HCT116 (cell line): ENCODE measurements at places on chromosomes 3 and 15.

GRCh38 chr3:14137445-14137844, 12.6 kb downstream of the TMEM43 start:
- no peak for DNase-seq

DNA sequence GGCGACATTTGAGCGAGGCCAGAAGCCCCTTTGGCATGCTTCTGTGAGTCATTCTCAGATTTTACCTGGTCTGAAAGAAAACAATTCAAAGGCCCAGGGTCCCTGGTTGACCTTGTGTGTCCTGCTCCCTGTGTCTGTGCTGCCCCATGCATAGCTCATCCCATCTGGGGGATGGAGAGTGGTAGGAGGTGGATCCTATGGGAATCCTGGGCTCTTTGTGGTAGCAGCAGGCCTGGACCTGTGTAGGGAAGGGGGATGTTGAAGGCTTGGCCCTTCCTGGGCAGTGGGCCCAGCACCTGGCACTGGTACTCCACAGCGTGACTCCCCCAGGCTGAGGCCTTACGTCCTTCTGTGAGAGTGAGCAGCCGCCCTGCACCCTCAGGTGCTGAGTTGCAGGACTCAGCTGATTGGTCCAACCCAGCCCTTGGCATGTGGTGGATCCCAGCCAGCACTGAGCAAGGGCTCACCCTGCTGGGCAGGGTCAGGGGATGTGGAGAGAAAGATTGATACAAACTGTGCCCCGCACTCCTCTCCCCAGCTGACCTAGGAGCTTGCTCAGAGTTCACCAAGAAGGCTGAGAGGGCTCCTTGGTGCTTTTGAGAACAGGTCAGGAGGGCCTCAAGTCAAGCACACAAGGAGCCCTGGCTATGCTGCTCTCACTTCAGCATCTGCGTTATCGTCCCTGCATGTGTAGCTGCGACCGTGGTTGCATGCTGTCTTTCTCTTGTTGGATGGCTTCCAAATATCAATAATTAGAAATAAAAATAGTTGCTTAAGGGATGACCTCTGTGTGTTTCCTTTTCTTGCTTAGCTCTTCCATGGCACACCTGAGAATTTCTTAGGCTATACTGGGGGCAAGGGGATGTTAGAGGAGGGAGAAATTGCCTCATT, 21.4 kb upstream of the JMJD7 start:
- DNase-seq = peak; percentile 24

GRCh38 chr15:81002331-81003096, 1.8 kb downstream of the TLNRD1 start:
- DNase-seq = no peak

DNA sequence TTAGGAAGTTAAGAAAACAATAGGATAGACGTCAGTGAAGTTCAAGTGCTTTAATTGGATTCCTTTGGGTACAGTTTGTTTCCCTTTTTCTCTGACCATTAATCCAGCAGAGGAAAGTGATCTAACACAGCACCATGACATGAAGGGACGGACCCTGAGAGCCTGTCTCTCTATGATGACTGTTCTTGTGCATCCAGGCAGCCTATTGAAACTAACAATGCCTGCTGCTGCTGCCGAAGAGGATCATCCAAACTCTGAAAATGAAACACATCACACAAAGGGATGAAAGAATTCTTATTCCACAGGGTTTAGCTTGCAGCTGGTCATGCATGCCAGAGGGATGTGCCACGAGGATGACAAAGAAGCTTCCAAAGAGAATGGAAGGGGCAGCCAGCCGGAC, 75.5 kb downstream of the ZBTB20 start:
- no peak for DNase-seq

DNA sequence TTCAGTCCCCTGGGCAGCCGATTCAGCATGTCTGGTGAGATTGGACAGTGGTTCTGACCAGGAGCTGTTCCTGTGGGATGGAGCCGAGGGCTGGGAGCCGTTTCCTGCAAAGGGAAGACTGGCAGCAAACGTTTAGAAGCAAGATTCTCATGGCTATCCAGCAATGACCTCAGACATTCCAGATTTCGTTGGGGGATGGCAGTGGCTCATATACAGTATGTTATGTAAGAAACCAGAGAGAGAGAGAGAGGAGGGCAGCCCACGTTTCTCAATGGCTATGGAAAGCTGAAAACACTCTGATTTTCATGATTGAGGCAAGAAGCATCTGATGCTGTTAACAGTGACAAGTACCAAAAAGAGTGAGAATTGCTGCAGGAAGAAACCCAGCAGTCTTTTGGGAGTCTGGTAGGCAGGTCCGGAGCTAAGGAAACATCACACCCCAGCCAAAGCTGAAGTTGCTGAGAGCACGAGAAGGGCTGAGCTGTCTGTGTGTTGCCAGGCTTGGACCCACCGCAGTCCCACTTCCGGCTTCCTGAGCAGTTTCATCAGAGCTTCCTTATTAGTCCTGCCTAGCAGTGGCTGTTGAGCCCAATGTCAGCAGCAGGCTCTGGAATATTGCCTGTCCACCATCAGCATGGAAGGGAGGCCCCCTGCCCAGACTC, 25.6 kb upstream of the VPS8 start:
- DNase-seq = no peak

DNA sequence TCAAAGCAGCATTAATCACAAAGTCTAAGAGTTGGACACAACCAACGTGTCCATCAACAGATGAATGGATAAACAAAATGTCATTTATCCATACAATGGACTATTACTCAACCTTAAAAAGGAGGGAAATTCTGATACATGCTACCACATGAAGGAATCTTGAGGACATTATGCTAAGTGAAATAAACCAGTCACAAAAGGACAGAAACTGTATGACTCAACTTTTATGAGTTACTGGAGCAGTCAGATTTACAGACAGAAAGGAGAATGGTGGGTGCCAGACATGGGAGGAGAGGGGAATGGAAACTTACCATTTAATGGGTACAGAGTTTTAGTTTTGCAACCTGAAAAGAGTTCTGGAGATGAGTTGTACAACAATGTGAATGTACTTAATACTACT, 43.0 kb upstream of the SEC13 start:
- no peak for DNase-seq

- no peak for DNase-seq
These were observed 161.9 kb upstream of the ATP11B start for GRCh38 chr3:182631183-182632076.

DNA sequence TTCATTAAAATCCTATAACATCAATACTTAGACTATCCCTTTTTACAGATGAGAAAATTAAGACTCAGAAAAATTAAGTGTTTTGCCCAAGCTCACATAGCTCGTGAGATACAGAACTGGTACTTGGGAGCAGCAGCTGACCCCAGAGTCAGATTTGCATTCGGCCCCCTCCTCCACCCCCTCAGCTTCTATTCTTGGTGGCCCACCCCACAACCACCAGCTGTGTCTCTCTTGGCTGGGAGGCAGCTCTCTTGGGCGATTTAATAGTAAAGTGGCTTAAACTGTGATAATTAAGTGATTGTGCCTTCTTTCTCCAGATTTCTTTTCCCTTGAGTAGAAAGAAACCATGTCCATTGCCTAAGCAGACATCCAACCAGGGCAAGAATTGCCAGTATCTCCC, 203.6 kb upstream of the PDZRN3 start:
- DNase-seq = no peak

DNA sequence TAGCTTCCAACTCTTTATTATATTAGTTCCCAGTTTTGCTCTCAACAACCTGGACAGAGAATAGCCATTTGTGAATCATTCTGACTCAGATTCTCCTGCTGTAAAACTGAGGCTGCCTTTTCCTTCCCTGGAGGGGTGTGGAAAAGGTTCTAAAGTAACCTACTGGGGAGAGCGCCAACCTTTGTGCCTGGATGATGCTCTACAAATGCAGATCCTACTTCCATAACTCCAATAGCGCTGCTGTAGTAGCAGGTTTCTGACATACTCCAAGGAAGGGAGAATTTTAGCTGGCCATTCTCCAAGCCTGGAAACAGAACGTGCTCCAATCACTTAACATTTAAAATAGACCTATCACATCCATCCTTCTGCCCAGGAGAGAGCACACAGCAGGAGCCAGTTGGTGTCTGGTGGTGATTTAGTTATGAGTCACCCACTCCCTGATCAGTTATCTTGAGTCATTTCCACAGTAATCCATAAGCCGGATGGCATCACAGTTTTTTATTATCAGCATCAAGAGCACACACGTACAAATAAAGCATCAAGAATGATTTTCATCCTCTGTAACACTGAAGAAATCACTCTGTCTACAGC, 38.3 kb downstream of the MYH15 start:
- peak; percentile 96 for DNase-seq

GRCh38 chr3:116018646-116019045, 395.3 kb downstream of the GAP43 start:
- no peak for DNase-seq

GRCh38 chr3:45371621-45372020, 16.8 kb upstream of the LARS2 start:
- DNase-seq = no peak

- DNase-seq = no peak
These were observed 239.1 kb upstream of the GADL1 start for GRCh38 chr3:31133541-31133940.

- DNase-seq = no peak
These were observed 22.2 kb upstream of the GMPPB start for GRCh38 chr3:49745986-49746385.

DNA sequence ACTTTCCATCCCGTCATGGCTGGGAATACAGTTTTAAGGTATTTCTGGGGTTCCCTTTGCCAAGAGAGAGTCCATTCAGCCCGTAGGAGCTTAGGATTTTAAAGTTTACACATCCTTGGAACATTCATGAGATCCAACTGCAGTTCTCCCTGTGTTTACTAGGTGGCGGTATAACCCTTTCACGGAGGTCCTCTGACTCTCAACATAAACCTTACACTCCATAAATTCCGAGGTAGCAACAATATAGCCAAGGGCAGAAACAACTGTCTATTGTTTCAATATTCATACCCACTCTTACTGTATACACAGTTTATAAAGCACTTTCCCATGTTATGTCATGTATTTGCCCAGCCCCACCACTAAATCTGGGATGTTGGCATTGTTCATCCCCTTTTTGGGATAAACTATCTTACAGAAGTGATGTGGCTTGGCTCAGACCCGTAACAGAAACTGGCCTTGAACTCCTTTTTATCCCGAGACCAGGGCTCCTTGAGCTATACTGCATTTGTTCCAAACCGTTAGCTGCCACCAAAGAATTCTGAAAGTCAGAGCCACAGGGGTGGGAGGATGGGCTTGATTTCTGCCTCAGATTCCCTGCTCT, 69.2 kb upstream of the COL6A5 start:
- peak; percentile 23 for DNase-seq
